EH (cell line): ENCODE measurements at places on chromosomes 1 and 21.
A peak's percentile ranks its signal among the peaks of the same experiment; 100 is the strongest.

- DNase-seq = peak; percentile 76
Observed at GRCh38 chr1:101236516-101237228, at the start of gene S1PR1. Gene S1PR1 (plus strand): TSS chr1:101237019. CDS start chr1:101238985, 1,966 bp downstream.

GRCh38 chr1:12473596-12474362 is 144.2 kb downstream of the DHRS3 start:
- peak; percentile 44 for DNase-seq

- no peak for DNase-seq
Observed at GRCh38 chr1:60891765-60892164, 190.6 kb upstream of the NFIA start.

DNA sequence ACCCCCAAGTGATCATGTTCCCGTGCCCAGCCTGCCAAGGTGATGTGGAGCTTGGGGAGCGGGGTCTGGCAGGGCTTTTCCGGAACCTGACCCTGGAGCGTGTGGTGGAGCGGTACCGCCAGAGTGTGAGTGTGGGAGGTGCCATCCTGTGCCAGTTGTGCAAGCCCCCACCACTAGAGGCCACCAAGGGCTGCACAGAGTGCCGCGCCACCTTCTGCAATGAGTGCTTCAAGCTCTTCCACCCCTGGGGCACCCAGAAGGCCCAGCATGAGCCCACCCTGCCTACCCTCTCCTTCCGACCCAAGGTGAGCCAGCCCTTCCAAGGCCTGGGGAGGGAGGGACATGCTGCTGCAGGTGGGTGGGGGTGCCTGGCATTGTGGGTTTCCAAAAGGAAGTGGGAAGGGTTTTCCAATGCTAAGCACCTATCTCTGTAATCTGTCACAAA is 2.3 kb downstream of the TRIM46 start:
- no peak for DNase-seq

DNA sequence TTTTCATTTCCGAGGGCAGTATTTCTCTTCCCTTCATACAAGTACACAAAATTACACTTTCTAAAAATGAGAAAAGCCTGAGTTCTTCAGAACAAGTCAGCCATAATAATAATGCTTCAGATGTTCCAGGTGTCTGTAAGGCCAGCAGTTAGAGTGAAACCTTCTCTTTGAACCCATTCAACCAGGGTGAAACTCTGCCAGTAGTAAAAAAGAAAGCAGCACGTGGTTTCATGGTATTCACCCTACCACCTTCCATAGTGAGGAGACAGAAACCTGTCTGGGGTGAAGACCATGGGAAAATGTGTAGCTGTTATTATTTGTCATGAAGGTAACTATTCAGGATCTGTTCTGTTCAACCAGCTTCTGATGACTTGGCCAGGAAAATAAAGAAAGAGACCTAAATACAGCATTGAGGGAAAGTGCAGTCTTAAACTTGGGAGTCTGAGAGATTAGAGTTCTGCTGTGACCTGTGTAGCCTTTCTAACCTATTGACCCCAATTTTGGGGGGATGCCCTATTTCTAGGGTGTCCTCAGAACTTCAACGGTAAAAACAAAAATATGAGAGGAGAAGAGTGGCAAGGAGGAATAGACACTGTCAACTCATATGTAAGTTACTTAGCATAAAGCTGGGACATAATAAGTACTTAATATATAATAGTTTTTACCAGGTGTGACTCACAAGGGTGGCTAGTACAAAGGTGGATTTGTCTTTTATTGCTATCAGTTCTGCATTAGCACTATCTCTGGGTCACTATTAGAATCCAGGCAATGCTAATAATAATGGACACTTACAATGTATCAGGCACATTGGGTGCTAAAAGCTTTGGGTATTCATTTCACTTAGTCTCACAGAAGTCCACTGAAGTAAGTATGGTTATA is 70.0 kb upstream of the TNFSF4 start:
- no peak for DNase-seq
